CD4-positive, alpha-beta T cell treated with Interleukin-4 for 4 hours (primary cell): ENCODE measurements at places on chromosomes 6 and 20.

GRCh38 chr20:45500022-45500421, 15.4 kb downstream of the SPINT3 start:
- DNase-seq: no peak

GRCh38 chr6:30130887-30131862, 4.8 kb upstream of the TRIM40 start:
- peak; percentile 83 for DNase-seq

DNA sequence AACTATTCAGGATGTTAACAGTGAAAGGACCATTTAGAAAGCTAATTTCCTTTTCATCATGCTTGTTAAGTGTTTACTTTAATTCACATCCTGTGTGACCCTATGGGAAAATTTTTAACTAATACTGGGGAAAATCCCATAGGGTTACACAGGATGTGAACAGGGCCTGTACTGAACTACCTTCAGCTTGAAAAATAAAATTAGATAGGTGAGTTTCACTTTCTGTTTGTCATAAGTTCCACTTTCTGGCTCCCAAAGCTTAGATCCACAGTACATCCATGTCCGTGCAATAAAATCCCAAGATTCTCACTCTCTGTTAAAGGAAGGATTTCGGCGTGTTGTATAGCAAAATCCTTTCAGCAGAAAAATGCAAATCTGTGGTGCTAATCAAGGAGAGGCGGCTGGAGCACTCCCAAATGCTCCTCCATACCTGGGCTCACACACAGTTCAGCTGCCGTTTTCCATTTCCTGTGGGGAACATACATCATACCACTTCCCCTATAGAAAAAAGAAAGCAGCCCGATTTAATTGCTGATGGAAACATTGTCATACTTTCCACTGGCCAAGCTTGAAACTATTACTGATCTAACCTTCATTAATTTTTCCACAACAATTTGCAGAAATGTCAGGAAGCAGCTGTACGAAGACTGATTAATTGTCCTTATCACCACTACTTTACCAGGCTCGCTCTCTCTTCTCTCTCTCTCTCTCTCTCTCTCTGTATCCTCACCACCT, 125.2 kb downstream of the HIVEP2 start:
- DNase-seq: peak; percentile 68

GRCh38 chr6:113888493-113888892, 31.3 kb downstream of the MARCKS start:
- no peak for DNase-seq

GRCh38 chr6:138261116-138261780, 43.0 kb upstream of the PBOV1 start:
- DNase-seq: no peak
